Lower lobe of right lung (tissue), 2 donors: ENCODE measurements at places on chromosomes 1 and 21.

DNA sequence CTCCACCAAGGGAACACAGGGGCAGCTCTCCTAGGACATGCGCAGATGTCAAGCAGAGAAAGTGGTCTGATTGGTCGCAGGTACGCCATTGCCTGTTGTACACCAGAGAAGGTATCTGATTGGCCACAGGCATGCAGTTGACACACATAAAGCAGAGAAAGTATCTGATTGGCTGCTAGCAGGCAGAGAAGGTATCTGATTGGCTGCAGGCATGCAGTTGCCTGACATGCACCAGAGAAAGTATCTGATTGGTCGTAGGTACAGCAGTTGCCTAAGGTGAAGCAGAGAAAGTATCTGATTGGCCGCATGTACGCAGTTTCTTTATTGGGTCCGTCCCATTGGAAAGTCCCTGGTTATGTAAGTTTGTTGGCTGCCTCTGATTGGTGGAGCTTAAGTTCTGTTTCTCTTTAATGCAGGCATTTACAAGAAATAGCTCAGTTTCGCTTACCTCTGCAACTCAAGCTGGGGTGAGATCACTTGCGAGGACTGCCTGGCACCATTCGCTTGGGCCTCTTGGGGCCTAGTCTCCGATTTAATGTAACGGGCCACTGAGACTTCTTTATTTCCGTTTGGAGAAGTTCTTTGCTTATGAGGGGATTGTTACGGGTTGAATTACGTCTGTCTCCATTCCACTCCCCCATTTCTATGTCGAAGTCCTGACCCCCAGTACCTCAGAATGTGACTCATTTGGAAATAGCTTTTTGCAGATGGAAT lies 74.2 kb downstream of the SIK1 start:
- no peak for DNase-seq

- no peak for DNase-seq
Measured at GRCh38 chr1:247529771-247530355, 6.4 kb downstream of the OR2C3 start.

GRCh38 chr1:10530756-10531495 lies 56.2 kb downstream of the PEX14 start:
- no peak for DNase-seq

GRCh38 chr21:29055080-29055479 lies 18.4 kb downstream of the CCT8 start:
- DNase-seq = no peak

DNA sequence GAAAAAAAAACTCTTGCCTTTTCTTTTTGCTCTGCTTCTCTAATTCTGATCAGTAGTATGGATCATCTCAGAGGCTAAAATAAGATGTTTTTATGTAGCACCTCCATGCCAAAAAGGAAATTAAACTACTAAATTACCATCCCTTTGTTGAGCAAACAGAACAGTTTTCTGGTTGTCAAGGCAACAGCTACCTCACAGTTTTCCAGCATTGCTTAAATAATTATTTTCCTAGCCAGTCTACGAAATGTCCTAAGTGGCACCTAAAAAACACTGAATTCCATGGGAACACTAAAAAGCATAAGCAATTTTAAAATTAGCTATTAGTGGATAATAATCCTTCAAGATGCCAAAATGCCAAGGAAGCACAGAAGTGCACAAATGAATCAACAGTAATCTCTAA lies 61.7 kb downstream of the ARID4B start:
- DNase-seq = no peak

GRCh38 chr21:14453339-14454015 lies 70.5 kb upstream of the HSPA13 start:
- no peak for DNase-seq

DNA sequence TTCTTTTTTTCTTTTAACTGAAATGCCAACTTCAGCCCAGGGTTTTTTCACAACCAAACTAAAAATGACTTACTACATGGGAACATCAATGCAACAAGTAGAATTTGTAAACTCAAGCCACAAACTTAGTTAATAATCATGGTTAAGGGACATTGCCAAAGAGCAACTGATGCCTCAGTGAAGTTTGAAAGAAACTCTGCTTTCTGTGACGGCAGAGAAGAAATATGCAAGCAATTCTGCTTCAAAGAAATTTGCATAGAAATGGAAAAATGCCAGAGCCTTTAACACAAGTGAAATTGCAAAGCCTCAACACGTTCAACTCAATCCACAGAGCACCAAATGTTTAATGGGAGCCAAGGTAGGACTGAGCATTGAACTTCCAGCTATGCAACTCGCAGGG lies 5.0 kb upstream of the CHD5 start:
- no peak for DNase-seq

DNA sequence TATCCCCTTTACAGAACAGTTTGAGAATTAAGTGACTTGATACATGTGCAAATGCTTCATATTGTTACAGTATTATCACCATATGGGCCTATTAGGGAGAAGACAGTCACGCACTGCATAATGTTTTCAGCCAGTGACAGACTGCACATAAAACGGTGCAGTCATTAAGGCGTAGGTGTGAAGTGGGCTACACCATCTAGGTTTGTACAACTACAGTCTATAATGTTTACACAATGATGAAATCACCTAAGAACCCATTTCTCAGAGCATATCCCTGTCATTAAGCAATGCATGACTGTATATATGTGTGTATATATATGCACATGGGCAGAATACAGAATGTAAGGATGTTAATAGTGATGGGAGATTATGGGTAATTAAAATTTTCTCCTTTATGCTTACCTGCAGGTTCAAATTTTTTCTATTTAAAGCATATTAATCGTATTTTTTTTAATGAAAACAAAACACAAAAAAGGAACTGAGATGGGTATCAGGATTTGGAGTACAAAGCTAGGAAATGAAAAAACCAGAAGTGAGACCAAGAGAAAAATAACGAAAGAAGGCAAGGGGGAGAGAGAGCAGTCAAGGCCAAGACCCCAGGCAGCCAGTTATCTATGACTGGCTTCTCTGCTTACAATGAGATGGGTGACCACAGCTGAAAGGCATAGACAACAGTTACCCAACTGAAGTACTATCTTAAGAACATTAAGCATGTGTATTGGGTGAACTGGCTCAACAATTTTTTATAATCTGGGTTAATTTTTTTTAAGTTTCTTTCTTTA lies 122.9 kb upstream of the DAB1 start:
- no peak for DNase-seq

DNA sequence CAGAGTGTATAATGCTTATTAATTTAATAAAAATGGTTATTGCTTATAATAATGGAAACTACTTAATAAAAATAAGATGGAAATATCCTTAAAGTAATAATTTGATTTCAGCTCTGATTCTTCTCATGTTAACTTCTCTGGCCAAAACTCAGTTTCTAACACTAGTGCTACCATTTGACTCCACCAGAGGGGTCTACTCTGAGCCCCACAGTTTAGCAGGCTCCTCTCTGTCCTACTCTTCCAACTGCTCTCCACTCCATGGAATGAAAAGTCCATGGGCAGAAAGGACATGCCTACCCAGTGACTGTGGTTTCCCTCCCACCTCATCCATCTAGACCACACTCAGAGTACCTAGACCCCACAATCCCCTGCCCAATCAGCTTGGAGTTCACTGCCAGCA lies 489.1 kb upstream of the CAMK1G start:
- no peak for DNase-seq

DNA sequence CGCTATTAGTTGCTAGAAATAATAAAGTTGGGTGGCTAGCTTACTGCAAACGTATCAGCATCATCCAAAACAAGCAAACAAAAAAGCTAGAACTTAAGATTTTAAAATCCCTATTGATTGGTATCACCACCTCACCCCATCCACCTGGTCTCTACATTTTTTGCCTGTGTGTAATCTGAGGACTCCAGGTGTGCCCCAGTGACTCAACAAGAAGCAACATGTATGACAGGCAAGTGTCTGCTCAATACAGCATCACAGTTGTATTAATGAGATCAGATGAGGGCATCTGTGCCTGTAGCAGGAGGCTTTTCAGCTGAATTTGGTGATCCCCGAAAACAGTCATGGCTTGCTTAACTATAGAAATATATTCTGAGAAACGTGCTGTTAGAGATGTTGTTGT lies 14.6 kb upstream of the PAPPA2 start:
- DNase-seq = no peak

DNA sequence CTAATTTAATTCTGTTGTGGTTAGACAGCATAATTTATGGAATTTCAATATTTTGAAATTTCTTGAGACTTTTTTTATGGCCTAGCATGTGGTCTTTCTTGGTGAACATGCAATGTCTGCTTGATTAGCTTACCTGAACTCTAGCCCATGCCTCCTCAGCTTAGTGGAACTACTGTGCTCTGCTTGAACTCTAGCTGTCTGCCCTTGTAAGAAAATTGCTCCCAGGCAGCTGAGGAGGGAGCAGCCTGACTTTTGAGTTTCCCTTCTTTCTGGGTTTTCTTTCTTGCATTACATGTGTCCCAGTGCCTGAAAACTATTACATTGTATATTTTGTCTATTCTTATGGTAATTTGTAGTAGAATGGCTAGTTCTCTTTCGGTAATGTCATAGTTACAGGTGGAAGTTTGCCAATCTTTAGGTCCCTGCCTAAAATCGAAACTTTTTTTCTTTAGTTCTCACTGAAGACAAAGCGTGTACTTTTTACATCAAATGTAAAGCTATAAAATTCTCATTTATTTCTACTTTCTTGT lies 105.3 kb downstream of the MAST2 start:
- DNase-seq = no peak

- no peak for DNase-seq
Measured at GRCh38 chr21:39258207-39258606, 55.2 kb downstream of the BRWD1 start.

GRCh38 chr1:71269818-71270217 lies 189.0 kb upstream of the ZRANB2 start:
- DNase-seq = no peak

- DNase-seq = no peak
Measured at GRCh38 chr21:44737706-44738354, 26.5 kb upstream of the TSPEAR start.

DNA sequence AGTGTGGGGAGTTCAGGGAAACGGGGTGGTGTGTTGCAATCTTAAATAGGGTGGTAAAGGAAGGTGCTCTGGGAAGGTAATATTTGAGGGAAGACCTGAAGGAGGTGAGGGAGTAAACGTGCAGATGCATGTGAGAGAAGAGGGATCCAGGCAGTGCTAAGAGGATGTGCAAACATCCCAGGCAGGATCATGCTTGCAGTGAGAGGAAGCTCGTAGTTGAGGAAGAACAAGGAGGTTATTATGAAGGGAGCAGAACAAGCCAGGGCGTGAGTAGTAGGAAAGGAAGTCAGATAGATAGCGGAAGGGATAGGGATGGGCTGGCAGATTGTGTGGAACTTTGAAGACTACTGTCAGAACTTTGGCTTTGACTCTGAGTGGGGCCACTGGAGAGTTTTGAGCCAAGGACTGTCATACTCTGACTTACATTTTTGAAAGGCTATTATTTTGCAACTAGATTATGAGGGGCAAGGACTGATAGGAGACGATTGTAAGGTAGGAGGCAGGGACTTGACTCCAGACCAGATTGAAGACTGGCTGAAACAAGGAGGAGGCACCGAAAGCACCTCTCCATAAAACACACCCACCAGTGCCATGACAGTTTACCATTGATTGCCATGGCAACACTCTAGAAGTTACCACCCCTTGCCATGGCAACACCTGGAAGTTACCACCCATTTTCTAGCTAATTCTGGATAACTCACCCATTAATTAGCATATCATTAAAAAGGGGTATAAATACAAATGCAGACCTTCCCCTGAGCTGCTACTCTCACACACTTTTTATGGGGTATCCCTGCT lies 67.0 kb downstream of the XCL2 start:
- DNase-seq = no peak

- no peak for DNase-seq
Measured at GRCh38 chr1:21139601-21140000, 37.1 kb downstream of the EIF4G3 start.

GRCh38 chr1:43573066-43573800 lies 42.5 kb downstream of the PTPRF start:
- DNase-seq = no peak

DNA sequence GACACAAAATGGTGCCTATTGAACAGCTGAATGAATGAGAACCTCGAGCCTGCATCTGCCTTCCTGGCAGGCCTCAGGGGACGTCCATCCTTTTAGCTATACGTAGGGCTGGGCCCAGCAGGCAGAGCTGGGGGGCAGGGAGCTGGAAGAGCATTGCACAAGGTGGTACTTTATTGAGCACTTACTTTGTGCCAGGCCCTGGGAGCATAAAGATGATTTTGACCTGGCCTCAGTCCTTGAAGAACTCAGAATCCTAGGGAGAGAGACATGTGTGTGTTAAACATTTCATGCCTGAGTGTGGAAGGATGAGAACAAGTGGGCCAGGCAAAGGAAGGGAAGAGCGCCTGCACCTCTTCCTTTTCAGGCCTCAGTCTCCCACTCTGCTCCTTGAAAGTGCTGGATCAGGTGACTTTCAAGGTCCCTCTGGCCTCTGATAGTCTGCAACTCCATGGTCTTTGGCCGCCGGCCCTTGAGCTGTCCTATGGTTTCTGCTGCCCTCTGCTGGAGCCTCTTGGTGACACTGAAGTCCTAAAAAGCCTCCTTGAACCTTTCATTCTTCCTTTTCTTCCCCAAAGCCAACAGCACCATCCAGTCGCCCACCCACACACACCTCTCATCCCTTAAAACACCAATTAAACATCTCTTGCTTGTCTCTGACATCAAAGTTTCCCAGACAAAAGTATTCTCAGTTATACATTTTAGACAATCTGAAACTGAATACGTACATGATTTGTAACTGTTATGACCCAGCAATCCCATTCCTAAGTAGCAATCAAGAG lies 3.5 kb upstream of the PEAR1 start:
- peak; percentile 84 for DNase-seq

DNA sequence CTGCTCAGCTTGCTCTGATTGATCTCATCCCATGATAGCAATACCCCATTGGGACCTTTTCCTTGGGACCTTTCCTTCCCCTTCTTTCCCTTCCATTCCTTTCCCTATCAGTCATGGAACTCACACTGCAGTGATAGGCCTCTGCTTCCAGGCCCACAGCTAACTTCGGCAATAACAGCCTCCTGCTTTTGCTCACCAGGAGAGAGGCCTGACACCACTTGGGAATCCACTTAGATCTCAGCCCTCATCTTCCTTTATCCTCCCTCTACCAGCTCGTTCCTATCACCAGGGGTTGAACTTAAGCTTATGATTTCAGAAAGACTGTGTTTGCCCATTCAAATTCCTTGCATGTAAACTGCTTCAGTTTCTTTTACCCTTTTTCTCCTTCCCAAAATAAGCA lies 11.0 kb upstream of the TIPRL start:
- no peak for DNase-seq

DNA sequence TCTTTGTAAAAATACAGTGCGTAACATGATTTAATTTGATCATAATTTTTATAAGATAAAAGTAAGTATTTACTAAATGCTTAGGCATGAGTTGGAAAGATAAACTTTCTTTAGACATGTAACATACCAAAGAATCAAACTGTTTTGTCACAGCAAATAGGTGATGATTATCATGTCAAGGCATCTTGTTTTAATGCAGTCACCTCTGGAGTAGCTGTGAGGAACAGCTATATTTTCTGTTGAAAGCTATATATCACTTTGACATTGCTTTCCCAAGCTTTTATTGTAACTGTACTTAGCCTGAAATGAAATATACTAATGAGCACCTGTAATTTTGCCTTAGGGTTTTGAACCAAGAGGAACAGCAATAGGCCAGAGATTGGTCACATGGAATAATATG lies 151.9 kb downstream of the TLR5 start:
- no peak for DNase-seq

GRCh38 chr1:218339267-218339831 lies 5.8 kb upstream of the TGFB2 start:
- no peak for DNase-seq
